Breast epithelium (tissue), 4 donors: ENCODE measurements at places on chromosomes 16 and 17. TPM values are rescaled to one million over a fixed set of nuclear protein-coding genes. Genes with fewer than 3 reads are reported as not detected.

The TEX19 gene
- not detected for total RNA-seq

The WFIKKN1 gene
- total RNA-seq = not detected

The SULT1A2 gene
- total RNA-seq = 1.6 TPM

The FADS6 gene
- 0.33 TPM for total RNA-seq

The TBC1D3C gene
- not detected for total RNA-seq
